ENCODE measurements at places on chromosomes 2 and 18. TPM values are rescaled to one million over a fixed set of nuclear protein-coding genes. Genes with fewer than 3 reads are reported as not detected.

Gene CRYBA2
- total RNA-seq: not detected

Gene TNFRSF11A
- 4.7 TPM for total RNA-seq

Gene OR6B2
- total RNA-seq: not detected

Gene UGT1A4
- not detected for total RNA-seq

Gene GRHL1
- total RNA-seq: 4.7 TPM

Gene CABYR
- total RNA-seq: 19.3 TPM

Gene ADD2
- total RNA-seq: 187 TPM

Gene TMEM178A
- 13.6 TPM for total RNA-seq

Gene SPHKAP
- total RNA-seq: not detected

Gene GNLY
- not detected for total RNA-seq

Gene RABL2A
- total RNA-seq: 9.3 TPM

Gene SLC40A1
- total RNA-seq: 0.76 TPM

Gene SERPINB10
- not detected for total RNA-seq

Gene FAHD2A
- 39.8 TPM for total RNA-seq

Gene IL1F10
- total RNA-seq: not detected

Gene VWC2L
- not detected for total RNA-seq

Gene BMP10
- not detected for total RNA-seq

Gene AKAIN1
- not detected for total RNA-seq

Gene CD8B2
- total RNA-seq: not detected

Gene TMEM182
- total RNA-seq: 4.2 TPM

Gene RESP18
- total RNA-seq: not detected

Gene ACMSD
- not detected for total RNA-seq

Gene IL18R1
- total RNA-seq: 0.25 TPM

Gene GCKR
- 1.1 TPM for total RNA-seq

Gene ASB18
- total RNA-seq: not detected

Gene TMEM37
- 9.6 TPM for total RNA-seq

Gene CDH19
- not detected for total RNA-seq

Gene PSTPIP2
- total RNA-seq: 2.5 TPM

Gene SERPINB13
- total RNA-seq: not detected

Gene SCN9A
- total RNA-seq: 8.2 TPM

Gene SRD5A2
- 0.05 TPM for total RNA-seq
